ENCODE measurements at places on chromosomes 1 and 21. TPM values are rescaled to one million over a fixed set of nuclear protein-coding genes. Genes with fewer than 3 reads are reported as not detected.
A peak's percentile ranks its signal among the peaks of the same experiment; 100 is the strongest.

DNA sequence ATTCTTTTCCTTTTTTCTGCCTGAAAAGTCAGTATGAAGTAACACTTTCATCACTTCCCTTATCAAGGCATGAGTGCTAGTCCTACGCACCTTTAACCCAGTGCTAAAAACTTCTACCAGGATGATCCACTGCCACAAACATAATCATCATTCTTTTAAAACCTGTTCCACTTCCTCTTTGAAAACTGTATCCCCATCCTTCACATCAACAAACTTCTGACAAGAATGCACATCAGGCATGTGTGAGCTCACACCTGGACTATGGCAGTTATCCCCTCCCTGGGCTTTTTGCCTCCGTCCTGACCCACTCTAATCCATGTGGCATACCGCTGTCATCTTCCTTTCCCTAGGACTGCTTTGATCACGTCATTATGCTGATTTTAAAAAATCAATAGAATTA lies 70.2 kb downstream of the ESRRG start:
- no peaks in the 10 kb centered on the region for H3K27me3 ChIP-seq
- no peaks in the 10 kb centered on the region for H3K36me3 ChIP-seq
- no peaks in the 10 kb centered on the region for H3K4me1 ChIP-seq
- H3K4me3 ChIP-seq: no peak overlapping the region
- DNase-seq: no peak
- H3K27ac ChIP-seq: no peak overlapping the region

DNA sequence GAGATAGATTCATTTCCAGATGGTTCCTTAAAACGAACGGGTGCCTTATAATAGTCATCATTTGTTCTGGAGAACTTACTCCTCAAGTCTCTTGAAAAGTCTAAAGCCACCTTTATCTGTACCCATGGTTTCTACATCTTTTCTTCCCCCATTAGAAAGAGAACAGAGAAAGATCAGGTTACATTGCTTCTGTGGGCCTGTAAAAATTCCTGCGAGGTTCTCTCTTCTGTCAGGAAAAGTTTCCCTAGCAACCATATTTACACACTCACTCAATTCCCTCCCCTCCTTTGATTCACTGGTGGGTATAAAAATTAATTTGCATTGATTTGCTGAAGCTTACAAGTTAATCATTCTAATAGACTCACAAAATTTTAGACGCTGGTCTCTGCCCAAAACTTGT lies 6.7 kb downstream of the PHC2 start:
- no peak overlapping the region for H3K27ac ChIP-seq
- H3K36me3 ChIP-seq: no peaks in the 10 kb centered on the region
- H3K4me3 ChIP-seq: no peak overlapping the region
- no peak for DNase-seq
- H3K27me3 ChIP-seq: peaks cover 17% of the 10 kb centered on the region

DNA sequence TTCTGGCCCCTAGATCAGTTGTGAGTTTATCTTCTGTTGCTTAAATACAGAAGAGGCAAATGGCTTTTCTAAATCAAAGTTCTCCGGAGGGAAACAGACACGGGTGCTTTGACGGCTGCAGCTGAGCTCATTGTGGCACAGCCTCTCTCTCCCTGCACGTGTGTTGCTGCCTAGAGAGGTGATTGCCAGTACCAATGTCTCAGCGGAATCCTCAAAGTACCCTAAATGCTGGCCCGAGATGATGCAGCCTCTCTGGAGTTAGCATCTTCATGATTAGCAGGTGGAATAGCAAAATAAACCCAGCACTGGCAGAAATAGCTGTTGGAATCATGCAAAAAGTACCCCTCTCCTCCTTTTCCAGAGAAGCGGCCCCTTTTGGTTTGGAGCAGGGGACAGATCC lies 192.2 kb downstream of the PRDM2 start:
- H3K36me3 ChIP-seq: no peaks in the 10 kb centered on the region
- no peak for DNase-seq
- no peak overlapping the region for H3K4me3 ChIP-seq
- H3K27me3 ChIP-seq: peaks cover 44% of the 10 kb centered on the region

The METTL18 gene
- 18.6 TPM for total RNA-seq

The CNR2 gene
- 2.0 TPM for total RNA-seq

The NHLH1 gene
- 0.43 TPM for total RNA-seq

DNA sequence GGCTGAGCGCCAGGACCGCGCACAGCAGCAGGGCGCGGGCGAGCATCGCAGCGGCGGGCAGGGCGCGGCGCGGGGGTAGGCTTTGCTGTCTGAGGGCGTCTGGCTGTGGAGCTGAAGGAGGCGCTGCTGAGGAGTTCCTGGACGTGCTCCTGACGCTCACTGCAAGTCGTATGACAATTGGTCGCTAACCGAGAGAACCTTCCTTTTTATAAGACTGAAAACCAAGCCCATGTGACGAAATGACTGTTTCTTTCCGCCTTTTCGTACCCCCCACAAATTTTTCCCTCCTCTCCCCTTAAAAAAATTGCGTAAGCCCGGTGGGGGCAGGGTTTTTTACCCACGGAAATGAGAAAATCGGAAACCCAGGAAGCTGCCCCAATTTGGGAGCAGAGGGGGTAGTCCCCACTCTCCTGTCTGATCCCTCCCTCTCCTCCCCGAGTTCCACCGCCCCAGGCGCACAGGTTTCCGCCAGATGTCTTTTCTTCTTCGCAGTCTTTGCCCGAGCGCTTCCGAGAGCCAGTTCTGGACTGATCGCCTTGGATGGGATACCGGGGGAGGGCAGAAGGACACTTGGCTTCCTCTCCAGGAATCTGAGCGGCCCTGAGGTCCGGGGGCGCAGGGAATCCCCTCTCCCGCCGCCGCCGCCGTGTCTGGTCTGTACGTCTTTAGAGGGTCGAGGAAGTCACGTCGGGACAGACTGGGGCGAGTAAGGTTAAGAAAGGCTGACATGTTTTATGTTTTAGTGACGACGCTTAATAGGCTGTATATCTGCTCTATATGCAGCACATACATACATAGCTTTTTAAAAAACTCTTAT lies at the start of gene PTGS2:
PTGS2 (minus strand) TSS at position 179 of the 817 bp plus-strand sequence; CDS start at position 46, 133 bp downstream.
- peak; percentile 58 for DNase-seq
- H3K36me3 ChIP-seq: no peaks in the 10 kb centered on the region
- peaks cover 58% of the 10 kb centered on the region for H3K27me3 ChIP-seq

GRCh38 chr1:17507915-17508314 lies 31.6 kb upstream of the ARHGEF10L start:
- no peaks in the 10 kb centered on the region for H3K36me3 ChIP-seq
- H3K27ac ChIP-seq: no peak overlapping the region
- H3K4me3 ChIP-seq: no peak overlapping the region
- no peaks in the 10 kb centered on the region for H3K4me1 ChIP-seq
- no peaks in the 10 kb centered on the region for H3K27me3 ChIP-seq
- no peak for DNase-seq

The GRHL3 gene
- total RNA-seq: not detected

The CCDC24 gene
- total RNA-seq: 3.2 TPM

- peaks cover 4% of the 10 kb centered on the region for H3K36me3 ChIP-seq
- DNase-seq: no peak
- H3K27ac ChIP-seq: peak overlapping the region; percentile 2
- H3K4me3 ChIP-seq: no peak overlapping the region
- peaks cover 27% of the 10 kb centered on the region for H3K4me1 ChIP-seq
Measured at GRCh38 chr21:34812504-34813265, 143.9 kb downstream of the CLIC6 start.

- DNase-seq: no peak
- H3K4me3 ChIP-seq: no peak overlapping the region
- H3K36me3 ChIP-seq: no peaks in the 10 kb centered on the region
- no peak overlapping the region for H3K27ac ChIP-seq
- H3K27me3 ChIP-seq: no peaks in the 10 kb centered on the region
- H3K4me1 ChIP-seq: no peaks in the 10 kb centered on the region
Measured at GRCh38 chr1:18249631-18250030, 142.0 kb downstream of the IGSF21 start.

The RPTN gene
- total RNA-seq: not detected

- peaks cover 55% of the 10 kb centered on the region for H3K4me1 ChIP-seq
- peak; percentile 82 for DNase-seq
- peak overlapping the region; percentile 83 for H3K27ac ChIP-seq
- H3K36me3 ChIP-seq: peaks cover 69% of the 10 kb centered on the region
- H3K27me3 ChIP-seq: no peaks in the 10 kb centered on the region
Measured at GRCh38 chr1:154342836-154343472, 17.6 kb downstream of the ATP8B2 start.

DNA sequence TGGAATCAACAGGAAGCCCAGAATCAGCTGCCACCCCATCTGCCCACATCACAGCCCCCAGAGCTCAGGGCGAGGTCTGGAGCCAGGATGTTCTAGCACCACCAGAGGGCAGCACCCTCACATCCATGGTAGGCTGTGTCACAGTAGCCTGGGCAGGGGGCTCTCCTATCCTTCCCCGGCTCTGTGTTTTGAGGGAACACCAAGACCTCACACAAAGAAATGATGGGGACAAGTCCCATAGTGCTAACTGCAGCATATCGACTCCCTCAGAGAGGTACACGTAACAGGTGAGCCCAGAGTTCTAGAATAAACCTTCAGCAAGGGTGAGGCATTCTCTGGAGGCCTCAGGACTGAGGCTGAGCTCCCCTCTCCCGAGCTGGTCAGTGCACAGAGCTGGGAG lies 2.3 kb upstream of the KCNC4 start:
- peaks cover 34% of the 10 kb centered on the region for H3K4me1 ChIP-seq
- H3K27ac ChIP-seq: peak overlapping the region; percentile 64
- DNase-seq: peak; percentile 79
- no peak overlapping the region for H3K4me3 ChIP-seq
- H3K36me3 ChIP-seq: no peaks in the 10 kb centered on the region

DNA sequence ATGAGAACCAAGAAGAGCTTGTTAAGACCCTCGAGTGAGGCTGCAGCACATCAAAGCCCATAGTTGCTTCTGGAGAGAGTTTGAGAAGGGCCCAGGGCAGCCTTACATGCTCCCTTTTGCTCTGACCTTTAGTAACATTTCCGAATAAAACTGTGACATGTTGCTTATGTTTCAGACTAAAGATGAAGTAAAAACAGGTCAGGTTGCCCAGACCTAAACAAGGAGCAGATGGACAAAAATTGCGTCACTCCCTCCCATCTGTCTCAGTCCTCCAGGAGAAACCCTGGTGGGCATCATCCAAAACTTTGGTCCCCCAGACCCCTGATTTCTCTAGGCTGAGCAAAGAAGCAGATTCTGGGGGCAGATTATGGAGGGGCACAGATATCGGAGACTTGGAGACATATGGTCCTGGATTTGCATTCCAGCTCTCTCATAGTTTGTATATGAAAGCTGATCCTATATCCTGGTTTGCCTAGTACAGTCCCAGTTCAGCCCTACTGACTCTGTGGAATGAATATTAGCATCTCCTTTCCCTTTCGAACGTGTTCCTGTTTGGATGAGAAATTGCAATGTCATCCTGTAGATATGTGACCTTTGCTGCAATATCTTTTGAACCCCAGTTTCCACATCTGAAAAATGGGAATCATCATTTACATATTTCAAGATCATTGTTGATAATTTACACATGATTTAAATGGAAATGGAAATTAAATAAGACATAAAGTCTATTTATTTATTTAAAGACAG lies 304.9 kb upstream of the USP24 start:
- no peak overlapping the region for H3K4me3 ChIP-seq
- no peak overlapping the region for H3K27ac ChIP-seq
- H3K4me1 ChIP-seq: no peaks in the 10 kb centered on the region

The USP21 gene
- total RNA-seq: 46.8 TPM

The MYOG gene
- not detected for total RNA-seq

The OPRD1 gene
- total RNA-seq: not detected

- peaks cover 2% of the 10 kb centered on the region for H3K36me3 ChIP-seq
- peaks cover 9% of the 10 kb centered on the region for H3K4me1 ChIP-seq
- H3K4me3 ChIP-seq: no peak overlapping the region
- no peak for DNase-seq
Measured at GRCh38 chr1:59768792-59769735, 45.7 kb upstream of the HOOK1 start.

The NAXE gene
- 53.8 TPM for total RNA-seq

Data from activated naive CD8-positive, alpha-beta T cell treated with anti-CD3 and anti-CD28 coated beads, Interleukin-2, amount 10 ng/mL, durations not matched to agents 7 days and 5 days (primary cell).